ENCODE measurements at places on chromosomes 3 and 15.

DNA sequence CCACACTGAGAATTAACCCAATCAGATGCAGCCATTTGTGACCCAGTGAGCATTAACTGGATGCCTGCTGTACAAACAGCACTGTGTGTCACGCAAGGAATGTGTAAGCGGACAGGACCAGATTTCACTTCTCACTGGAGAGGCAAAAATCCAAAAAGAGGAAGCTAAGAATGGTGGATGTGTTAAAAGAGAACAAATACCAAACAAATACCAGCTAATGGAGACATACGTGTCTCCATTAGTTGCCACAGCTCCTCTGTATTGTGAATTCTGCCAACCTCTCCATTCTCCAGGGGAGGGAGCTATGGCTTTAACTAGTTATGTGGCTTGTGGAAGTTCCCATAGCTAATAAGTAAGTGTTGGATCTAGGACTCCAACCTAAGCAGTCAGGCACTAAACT lies 2.6 kb downstream of the LTF start:
- DNase-seq = no peak

DNA sequence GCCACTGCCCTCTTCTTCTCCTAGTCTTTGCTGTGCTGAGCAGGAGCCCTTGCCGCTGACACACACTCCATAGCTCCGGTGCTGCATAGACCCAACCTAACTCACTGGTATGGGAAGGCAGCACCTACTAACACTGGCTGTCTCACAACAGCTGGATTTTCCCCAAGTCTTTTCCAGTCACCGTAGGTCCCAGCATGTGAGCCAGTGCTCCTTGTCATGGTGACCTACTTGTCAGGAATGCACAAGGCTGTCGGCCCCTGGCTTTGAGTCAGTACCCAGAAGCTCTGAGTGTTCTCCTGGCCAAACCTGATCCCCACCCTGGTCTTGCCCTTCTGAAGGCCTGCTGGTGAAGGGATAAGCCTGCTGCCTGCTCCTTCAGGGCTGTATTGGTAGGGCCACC lies 25.7 kb downstream of the AMOTL2 start:
- no peak for DNase-seq

DNA sequence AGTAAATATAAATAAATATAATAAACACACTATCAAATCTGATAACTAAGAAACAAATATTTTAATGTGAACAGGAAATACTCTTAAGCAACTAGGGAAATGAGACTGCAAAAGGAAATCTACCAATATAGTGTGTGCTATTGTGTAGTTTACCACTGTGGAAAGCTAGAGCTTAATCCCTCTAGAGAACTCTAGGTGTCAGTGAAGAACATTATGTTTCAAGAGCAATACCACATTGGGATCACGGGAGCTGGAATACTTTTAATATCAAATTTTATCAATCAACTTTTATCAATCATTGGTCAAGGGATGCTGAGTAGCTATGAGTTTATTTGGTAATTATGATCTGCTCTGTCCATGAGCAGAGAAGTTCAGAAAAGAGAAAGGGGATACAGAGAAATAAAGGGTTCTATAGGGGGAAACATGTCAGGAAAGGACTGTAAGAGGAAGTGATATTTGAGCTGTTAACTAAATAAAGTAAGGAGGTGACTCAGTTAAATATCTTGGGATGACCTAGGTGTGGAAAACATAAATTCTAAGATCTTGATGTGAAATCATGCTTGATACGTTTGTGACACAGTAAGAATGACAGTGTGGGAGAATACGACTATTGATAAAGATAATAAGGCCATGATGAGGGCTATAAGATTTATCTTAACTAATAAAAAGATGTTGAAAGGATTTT lies 762.2 kb upstream of the ALCAM start:
- DNase-seq = no peak

- DNase-seq = no peak
Observed at GRCh38 chr3:98500019-98500418, 2.5 kb downstream of the OR5K2 start.

DNA sequence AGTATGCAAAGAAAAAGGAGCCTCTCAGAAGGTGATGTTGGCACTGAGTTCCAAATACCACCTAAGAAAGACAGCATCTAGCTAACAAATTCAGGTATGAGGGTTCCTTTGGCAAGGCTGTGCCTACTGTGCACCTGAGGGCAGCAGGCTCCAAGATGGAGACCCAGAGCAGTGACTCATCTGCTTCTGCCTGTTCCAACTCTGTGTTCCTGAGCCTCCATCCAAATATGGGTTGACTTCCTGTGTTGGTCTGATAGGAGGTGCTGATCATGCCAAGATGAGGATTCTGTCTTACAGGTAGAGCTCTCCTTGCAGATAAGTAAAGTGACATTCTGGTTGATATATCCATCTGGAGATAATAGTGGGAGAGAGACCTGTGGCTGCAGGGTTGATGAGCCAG lies 26.0 kb downstream of the SV2B start:
- DNase-seq = no peak

- no peak for DNase-seq
Observed at GRCh38 chr3:16151109-16151508, 23.4 kb upstream of the GALNT15 start.

DNA sequence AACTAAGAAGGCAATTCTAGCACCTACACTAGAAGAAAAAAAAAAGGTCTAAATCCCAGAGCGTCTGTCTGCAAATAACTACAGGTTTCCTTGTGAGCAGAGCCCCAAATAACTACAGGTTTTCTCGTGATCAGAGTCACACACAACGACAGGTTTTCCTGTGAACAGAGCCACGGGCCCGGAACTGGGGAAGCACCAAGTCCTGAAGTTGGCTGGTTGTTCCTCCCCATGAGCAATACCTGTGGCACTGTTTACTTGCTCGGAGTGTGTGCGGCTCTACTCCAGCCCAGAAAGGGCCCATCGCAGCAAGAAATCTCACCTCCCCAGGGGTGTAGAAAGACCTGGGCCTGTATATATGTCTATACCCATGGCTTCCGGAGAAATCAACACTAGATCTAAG lies 644 bp upstream of the MASP1 start:
- no peak for DNase-seq
